NCI-H2081 treated with DMSO at 0.1 percent for 48 hours (cell line): ENCODE measurements at places on chromosomes 6 and 20.

GRCh38 chr6:113774127-113774825, 82.9 kb upstream of the MARCKS start:
- no peak for DNase-seq

DNA sequence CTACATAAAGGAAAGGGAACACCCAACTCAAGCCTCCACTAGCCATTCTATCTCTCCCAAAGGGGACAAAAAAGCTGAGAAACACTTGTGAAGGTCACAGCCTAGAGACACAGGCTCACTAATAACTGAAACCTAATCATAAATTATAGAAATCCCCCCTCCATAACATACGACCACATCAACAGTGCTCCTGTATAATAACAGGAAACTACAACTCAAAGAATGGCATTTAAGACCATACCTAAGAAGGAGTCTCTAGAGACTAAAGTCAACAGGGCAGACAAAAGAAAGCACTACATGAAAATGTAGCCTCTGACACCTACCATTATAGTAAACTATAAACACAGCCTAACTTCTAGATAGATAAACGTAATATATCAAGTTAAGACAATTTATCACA, 82.7 kb downstream of the THEMIS start:
- no peak for DNase-seq

GRCh38 chr20:14929388-14929787, 592.0 kb upstream of the FLRT3 start:
- DNase-seq = no peak

GRCh38 chr6:47303342-47303741, 6.4 kb downstream of the TNFRSF21 start:
- DNase-seq = no peak

DNA sequence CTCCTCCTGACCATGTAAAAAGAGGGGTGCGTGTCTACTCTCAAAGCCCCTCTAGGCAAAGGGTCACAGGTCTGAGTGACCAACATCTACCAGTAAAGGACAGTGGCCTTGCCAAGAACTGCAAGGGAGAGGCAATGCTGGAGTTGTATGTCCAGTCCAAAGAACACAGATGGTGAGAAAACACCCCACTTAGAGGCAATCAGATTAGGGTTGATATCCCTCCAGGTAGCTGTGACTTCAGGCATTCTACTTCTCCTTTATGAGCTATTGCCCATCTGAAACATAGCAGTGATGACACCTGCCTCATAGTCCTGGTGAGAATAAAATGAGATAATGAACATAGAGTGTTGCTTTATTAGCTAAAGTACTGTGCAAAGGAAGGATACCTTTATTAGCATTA, 50.8 kb upstream of the MAFB start:
- DNase-seq = no peak

DNA sequence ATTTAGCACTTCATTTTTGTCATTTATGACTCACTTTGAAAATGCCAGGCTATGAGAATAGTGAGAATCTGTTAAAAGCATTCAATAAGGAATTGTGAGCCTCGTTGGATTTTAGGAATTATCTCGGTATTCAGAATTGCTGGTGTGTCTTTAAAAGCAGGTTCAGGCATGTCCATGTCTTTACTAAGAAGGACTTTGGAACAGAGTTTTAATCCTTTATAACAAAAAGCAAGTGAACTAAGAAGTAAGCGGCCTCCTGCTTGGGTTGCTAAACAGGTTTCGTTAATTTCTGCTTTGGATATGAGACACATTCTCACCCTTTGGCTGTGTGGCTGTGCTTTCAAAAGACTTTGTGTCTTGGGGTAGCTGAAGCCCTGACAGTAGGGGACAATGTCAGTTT, 74.9 kb downstream of the IGF2R start:
- DNase-seq = no peak

GRCh38 chr20:41309817-41310216, 7.7 kb downstream of the ZHX3 start:
- DNase-seq = no peak

DNA sequence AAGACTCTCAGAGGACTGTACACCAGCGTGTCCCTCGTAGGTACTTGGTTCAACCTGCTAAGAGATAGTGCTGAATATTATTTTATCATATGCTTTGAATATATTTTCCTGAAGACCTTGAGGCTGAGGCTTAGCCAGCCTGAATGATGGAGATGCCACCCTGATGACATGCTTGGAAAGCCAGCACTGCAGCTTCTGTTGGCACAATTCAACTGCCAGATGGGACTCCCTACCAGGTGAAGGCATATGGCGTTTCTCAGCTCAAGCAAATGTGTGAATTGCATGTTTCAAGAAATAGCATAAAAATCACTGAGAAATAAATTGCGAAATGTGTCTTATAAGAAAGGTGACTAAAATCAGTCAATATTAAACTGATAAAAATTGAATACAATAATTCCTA, 228.1 kb upstream of the CST7 start:
- DNase-seq = no peak

DNA sequence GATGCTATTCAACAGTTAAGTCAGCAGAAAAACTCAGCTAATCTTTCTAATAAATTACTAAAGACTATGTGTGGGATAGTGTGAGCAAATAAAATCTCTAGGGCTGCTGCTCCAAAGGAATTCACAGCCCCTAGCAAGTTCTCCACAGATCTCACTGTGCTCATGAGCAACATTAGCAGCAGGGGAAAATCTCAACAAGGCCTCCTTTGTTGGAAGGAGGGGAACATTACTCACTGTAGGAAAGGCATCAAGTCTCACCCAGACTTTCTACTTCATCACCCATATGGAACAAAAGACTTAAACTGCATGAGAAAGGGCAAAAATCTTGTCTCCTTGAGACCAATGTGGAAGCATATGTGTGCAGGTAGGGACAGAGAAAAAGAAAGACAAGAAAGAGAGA, 726.4 kb upstream of the SLC35B3 start:
- DNase-seq = no peak
